ENCODE measurements at places on chromosomes 11 and 22.

GRCh38 chr11:34261820-34262219 lies 96.0 kb downstream of the ABTB2 start:
- DNase-seq: no peak

- no peak for DNase-seq
Observed at GRCh38 chr11:47259232-47259977, 1.6 kb downstream of the NR1H3 start.

GRCh38 chr11:14179116-14179820 lies 179.7 kb downstream of the RRAS2 start:
- no peak for DNase-seq

GRCh38 chr11:94199136-94200130 lies 70.8 kb downstream of the PANX1 start:
- DNase-seq: no peak

DNA sequence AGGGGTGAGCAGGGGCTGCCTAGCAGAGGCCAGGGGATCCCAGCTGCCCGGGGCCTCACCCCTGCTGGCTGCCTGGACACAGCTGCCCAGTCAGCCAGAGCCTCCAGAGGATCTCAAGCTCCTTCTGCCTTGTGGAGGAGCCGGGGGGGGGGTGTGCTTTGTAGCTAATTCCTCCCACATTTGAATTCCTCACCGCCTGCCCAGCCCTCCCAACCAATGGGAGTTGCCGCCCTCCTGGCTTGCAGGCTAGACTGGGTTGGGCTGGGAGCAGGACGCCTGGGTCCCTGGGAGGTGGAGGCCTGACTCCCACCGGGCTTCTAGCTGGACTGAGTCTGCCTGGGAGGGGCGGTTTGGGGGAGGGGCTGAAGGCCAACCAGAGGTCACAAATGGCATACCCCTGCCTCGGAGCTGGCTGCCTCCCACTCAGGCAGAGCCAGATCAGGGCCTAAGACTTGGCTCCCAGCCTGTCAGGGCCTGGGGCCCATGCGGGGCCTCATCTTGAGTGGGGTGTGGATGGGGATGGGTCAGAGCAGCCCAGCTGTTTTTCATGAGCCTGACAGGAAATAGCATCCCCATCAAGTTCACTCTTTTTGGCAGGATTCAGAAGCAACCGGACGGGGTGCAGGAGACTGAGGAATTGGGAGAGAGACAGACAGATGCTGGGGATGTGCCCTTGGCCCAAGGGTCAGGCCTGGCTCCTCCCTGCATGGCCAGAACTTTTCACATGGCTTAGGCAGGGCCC lies 29.2 kb upstream of the PDE2A start:
- peak; percentile 86 for DNase-seq

GRCh38 chr22:45785458-45785857 lies 113.8 kb downstream of the ATXN10 start:
- no peak for DNase-seq

GRCh38 chr22:39559456-39560105 lies 11.0 kb upstream of the CACNA1I start:
- no peak for DNase-seq

DNA sequence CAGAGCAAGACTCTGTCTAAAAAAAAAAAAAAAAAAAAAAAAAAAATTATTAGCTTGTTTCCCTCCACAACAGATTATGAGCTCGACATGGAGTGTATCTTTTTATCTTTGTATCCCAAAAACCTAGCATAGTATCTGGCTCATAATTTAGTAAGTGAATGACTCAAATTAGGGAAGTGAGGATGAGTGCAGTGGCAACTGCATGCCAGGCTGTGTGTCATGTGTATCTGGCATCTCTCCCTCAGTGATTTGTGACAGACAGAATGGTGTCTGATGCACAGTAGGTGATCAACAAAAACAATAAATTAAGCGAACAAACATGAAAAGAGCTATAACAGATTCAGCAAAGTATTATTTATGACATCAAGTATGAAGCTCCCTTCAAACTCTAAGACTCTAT lies 7.2 kb downstream of the STK33 start:
- no peak for DNase-seq

DNA sequence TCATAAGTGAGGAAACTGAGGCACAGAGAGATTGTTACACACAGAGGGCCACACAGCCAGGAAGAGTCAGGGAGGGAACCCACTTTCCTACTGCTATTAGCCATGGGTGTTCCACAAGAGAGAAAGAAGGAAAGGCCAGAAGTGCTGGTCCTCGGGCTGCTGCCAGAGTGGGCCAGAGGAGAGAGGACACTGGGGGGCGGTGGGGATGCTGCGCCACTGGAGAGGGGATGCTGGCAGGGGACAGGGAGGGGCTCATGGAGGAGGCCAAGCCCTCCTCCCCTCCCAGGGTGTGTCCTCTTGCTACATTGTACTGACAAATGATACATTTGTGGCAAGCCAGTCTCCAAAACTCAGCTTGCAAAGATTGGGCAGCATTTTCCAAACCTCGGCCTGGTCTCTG lies 9.9 kb downstream of the IL10RA start:
- no peak for DNase-seq

DNA sequence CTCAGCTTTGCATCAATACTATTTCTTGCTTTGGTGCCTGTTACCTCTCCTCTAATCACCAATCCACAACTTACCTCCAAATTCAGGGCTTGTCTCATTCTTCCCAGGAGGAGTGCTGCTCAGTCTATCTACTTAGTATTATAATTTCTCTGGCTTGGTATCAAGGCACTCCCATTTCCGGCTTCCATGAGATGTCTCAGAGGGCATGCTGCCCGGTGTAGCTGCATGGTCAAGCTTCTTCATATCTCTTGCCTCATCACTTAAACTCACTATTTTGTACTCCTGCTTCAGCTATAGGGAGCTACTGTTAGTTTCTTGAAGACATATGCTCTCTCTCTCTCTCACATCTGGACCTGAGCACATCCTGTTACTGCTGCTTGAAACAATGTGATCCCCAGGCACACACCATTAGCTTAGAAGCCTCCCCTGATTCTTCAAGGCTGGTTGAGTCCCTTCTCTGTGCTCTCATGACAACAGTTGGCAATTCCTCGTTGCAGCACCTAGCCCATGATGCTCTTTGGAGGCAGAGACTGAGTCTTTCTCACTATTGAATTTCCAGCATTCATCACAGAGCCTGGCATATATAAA lies 182.8 kb upstream of the SYN3 start:
- no peak for DNase-seq

DNA sequence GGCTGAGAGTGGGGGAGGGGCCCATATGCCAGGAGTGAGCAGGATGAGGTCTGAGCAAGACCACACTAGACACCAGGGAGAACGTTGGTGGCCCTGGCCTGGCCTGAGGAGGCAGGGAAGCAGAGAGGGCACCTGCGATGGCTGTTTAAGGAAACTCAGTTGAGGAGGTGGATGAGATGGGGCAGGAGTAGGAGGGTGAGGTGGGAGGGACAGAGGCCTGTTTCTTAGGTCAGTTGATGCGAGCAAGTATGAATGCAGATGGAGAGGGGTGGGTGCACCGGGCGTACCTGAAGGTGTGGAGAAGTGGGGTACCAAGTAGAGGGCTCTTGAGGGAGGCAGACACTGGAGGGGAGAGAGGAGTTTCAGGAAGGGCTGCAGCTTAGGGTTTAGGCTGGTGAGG lies 10.6 kb upstream of the MPPED1 start:
- no peak for DNase-seq

- no peak for DNase-seq
Observed at GRCh38 chr11:127919206-127920000, 668.0 kb downstream of the ETS1 start.

GRCh38 chr11:32450372-32450771 lies 15.0 kb upstream of the WT1 start:
- no peak for DNase-seq

DNA sequence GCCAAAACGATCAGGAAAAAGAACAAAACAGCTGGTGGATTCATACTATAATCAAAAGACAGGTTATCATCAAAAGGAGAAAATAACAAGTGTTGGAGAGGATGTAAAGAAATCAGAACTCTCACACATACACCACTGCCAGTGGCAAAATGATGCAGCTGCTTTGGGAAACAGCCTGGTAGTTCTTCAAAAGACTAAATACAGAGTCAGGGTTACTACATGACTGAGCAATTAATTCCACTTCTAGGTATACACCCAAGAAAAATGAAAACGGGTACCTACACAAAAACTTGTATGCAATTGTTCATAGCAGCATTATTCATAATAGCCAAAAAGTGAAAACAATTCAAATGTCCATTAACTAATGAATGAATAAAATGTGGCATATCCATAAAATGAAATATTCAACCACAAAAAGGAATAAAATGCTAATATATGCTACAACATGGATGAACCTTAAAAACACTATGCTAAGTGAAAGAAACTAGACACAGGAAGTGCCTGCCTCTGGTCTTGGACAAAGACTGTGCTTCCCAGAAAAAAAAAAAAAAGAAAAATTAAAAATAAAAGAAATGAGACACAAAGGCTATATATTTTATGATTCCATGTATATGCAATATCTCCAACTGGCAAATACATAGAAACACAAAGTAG lies 8.3 kb downstream of the UEVLD start:
- DNase-seq: no peak

DNA sequence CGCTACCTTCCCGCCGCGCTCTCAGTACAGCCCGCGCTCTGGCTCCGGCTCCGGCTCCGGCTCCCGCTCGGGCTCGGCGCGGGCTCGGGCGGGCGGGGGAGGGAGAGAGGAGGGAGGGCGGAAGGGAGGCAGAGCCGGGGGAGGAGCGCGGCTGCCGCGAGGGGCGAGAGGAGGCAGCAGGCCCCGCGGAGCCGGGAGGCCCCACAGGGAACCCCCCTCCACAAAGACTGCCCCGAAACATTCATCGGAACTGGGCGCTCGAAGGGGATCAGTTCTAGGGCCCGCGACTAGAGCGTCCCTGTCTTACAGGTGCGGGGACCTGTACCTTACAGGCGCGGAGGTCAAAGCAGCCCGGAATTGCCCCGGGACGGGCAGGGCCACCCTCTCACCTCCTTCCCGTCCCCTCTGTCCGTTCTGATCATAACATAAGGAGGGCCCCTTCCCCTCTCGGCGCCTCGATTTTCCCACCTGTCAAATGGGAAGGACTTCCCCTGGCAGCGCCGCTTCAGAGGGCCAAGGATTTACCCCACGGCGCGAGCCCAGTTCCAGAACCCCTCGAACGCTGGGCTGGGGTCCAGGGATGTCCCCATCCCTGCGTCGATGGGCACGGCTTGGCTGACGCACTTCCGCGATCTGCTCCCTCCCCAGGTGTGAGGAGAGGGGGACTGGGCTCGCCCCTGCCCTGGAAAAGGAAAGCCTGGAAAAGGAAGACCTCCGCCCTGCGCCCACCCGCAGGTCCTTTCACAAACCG lies at the start of gene SHISA8:
Gene SHISA8 (minus strand): TSS at position 40 of the 751 bp plus-strand sequence. CDS start 407 bp downstream, outside the sequence.
- DNase-seq: peak; percentile 65

GRCh38 chr11:111983187-111983986 lies 41.8 kb upstream of the DLAT start:
- no peak for DNase-seq

DNA sequence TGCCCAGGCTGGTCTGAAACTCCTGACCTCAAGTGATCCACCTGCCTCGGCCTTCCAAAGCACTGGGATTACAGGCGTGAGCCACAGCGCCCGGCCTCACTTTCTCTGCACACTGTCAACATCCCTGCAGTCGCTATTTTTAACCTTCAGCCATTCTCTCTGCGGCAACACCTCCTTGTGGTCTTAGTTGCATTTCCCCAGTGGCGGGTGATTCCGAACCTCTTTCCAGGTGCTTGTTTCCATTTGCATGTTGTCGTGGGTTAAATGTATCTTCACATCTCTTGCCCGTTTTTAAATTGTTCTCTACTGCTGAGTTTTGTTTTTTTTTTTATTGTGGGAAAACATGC lies 2.2 kb upstream of the SCT start:
- DNase-seq: no peak

- no peak for DNase-seq
Observed at GRCh38 chr11:17171916-17172315, 35.9 kb downstream of the PIK3C2A start.

DNA sequence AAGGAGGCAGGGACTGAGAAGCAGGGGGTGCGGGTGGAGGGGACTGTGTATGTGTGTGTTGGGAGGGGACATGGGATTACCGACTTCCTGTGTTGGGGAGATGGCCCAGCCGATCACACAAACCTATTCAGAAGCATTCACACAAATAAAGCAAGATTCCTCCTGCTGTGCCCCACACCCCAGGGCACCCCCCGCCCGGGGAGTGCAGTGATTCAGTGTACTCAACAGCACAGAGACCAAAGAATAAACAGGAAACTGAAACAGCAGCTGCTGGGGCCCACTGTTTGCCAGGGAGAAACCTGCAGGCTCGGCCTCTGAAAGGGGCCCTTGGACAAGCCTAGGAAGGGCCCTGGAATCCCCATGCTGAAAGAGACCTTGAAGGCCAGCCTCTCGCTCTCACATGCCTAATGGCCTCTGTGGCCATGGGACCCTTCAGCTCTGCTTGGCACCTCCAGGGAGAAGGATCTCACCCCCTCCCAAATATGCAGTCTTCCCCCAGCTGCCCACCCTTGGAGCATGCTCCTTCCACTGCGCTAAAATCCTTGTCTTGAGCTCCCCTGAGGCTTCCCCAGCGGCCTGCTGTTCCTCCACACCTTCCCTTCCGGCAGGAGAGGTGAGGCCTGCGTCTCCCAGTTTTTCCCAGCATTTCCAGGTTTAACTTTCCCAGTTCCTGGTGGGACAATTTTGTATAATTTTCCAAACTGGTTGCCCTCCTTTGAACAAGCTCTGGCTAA lies 72.9 kb downstream of the CSNK2A3 start:
- no peak for DNase-seq

DNA sequence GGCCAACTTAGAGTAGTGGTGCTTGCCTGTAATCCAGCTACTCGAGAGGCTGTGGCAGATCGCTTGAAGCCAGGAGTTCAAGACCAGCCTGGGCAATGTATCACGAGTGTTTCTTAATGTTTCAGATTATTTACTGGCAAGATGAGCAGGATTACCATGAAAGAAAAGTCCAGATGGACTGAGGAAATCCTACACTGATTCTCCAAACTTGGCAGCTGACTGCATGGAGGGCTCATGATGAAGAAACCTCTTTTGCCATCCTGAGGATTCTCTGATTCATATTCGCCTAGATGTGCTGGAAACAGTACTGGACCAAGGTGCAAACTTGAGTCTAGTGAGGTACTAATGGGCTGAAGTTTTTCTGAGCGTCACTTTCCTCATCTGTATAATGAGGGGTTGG lies 2.8 kb upstream of the SIDT2 start:
- no peak for DNase-seq

- DNase-seq: no peak
Observed at GRCh38 chr11:118380571-118380970, 20.8 kb upstream of the ATP5MG start.

- no peak for DNase-seq
Observed at GRCh38 chr11:120335556-120335907, 681 bp upstream of the ARHGEF12 start.

GRCh38 chr22:47018010-47018910 lies 255.8 kb downstream of the TBC1D22A start:
- no peak for DNase-seq

DNA sequence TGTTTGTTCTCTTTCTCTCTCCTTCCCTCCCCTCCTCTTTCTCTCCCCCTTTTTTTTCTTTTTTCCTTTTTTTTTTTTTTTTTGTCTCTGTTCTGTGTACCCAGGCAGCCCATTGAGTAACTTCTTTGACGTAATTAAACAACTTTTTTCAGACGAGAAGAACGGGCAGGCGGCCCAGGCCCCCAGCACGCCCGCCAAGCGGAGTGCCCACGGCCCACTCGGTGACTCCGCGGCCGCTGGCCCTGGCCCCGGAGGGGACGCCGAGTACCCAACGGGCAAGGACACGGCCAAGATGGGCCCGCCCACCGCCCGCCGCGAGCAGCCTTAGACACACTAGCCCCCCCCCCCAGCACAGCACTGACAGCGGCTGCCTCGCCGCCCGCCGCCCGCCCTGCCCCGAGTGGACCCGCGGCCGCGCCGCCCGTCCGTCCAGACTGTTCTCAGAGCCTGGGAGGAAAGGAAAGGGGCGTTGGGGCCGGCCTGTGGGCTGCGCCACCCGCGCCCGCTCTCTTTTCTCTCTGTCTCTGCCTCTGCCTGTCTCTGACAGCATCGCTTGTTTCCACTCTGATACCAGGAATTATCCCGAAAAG lies 26.1 kb downstream of the MOB2 start:
- DNase-seq: peak; percentile 89
